ENCODE measurements at places on chromosomes 1 and 21. TPM values are rescaled to one million over a fixed set of nuclear protein-coding genes. Genes with fewer than 3 reads are reported as not detected.

Gene BARHL2
- total RNA-seq = not detected

Gene PRDM15
- 4.5 TPM for total RNA-seq

Gene KRTAP7-1
- not detected for total RNA-seq

Gene OR2T29
- not detected for total RNA-seq

Gene IKBKE
- 15.6 TPM for total RNA-seq

Gene ZNF593
- total RNA-seq = 41.9 TPM

Gene CHIA
- not detected for total RNA-seq

Gene MTARC2
- 5.8 TPM for total RNA-seq

Gene PPM1J
- 6.4 TPM for total RNA-seq

Gene MAP10
- 0.33 TPM for total RNA-seq

Gene DNALI1
- total RNA-seq = 3.3 TPM

Gene HSF2BP
- total RNA-seq = 10.6 TPM

Gene FALEC
- total RNA-seq = not detected

Data from airway epithelial cell (primary cell).